ENCODE measurements at places on chromosomes 13 and 19.

- DNase-seq = no peak
These were observed 109.8 kb downstream of the KL start for GRCh38 chr13:33125821-33126570.

DNA sequence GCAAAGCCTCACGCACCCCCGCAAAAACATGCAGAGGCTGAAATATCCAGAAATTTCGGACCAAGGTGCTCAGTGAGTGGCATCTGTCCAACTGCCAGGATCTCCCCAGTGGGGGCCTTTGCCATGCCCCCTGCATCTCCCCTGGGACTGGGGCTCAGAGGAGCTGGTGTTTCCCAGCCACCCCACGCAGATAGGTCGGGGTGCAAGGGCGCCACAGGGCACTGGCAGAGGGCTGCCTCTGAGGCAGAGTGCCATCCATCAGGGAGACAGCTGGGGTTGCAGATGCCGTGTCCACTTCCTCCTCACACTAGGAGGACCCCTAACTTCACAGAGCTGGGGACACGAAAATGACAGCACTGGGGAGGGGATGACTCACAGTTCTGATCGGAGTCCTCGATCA, 26.3 kb downstream of the IZUMO4 start:
- DNase-seq = no peak

GRCh38 chr19:46603195-46603637, 2.1 kb downstream of the CALM3 start:
- DNase-seq = no peak

- no peak for DNase-seq
These were observed 53.2 kb downstream of the TMED1 start for GRCh38 chr19:10782795-10783194.

DNA sequence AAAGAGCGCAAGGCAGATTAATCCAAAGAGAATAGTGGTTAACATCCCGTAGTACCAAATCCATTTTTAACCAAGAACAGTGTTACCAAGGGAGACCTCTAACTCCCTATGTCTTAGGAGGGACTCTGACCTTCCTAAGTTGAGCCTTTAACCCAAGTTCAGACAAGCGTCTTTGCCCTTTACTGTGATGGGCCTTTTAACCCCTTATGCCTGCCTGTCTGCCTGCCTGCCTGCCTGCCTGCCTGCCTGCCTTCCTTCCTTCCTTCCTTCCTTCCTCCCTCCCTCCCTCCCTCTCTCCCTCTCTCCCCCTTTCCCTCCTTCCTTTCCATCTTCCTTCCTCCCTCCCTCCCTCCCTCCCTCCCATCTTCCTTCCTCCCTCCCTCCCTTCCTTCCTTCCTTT, 32.6 kb downstream of the CEACAM1 start:
- no peak for DNase-seq

GRCh38 chr19:6275170-6275744, 4.5 kb downstream of the MLLT1 start:
- no peak for DNase-seq

- DNase-seq = no peak
These were observed 30.4 kb downstream of the NAXD start for GRCh38 chr13:110645750-110646149.

Data from activated CD8-positive, alpha-beta memory T cell treated with anti-CD3 and anti-CD28 coated beads, Interleukin-2, amount 50 U/mL, for 4 hours (primary cell).